ENCODE measurements at places on chromosomes 2 and 18.

DNA sequence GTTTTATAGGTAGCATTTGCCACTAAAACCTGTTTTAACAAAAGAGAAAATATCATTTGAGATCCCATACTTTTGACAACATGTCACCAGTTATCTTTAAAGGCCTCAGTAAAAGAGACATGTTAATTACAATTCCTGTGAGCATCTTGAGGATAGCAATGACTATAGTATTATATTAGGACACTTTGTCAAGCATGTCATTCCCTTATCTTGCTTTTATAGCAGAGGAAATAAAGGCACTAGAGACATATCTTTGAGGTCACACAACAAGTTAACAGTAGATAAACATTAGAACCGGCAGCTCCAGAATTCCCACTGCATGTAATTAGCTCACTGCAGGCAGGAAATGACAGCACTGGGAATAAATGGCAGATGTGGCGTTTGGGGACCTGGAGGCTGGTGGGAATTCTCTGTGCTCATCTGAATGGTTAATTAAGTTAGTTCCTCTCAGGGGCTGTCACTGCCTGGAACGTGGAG is 25.9 kb downstream of the LYPD6B start:
- no peak for DNase-seq

DNA sequence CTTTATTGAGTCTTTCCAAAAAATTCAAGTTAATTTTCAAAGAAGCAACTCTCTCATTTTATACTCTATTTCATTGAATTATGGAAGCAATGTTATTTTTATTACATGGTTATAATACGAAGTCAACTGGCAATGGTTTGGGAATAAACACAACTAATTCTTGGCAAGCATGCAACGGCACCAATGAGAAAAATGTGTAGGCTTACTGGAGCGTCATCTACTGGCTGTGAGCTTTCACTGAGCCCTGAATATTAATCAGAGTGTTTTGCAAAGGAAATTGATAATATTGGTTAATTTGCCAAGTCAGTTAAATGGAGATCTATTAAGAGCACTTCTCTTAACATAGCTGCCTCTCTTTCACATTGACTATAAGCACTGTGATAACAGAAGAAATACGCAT is 163.9 kb downstream of the IKZF2 start:
- no peak for DNase-seq

DNA sequence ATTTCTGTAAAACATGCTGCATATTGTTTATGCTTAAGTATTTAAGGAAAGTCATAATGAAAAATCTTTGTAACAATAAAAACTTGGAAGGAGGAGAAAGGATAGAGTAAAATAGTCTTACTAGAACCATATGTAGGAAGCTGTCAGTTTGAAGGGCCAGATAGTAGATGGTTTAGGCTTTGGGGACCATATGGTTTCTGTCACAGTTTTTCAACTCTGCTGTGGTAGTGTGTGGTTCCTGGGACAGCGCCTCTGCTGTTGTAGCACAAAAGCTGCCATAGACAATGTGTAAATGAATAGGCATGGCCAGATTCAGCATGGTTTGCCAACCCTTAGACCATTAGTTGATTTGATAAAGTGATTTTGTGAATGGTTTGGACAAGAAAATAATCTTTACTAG is 75.5 kb downstream of the SLC39A10 start:
- no peak for DNase-seq

DNA sequence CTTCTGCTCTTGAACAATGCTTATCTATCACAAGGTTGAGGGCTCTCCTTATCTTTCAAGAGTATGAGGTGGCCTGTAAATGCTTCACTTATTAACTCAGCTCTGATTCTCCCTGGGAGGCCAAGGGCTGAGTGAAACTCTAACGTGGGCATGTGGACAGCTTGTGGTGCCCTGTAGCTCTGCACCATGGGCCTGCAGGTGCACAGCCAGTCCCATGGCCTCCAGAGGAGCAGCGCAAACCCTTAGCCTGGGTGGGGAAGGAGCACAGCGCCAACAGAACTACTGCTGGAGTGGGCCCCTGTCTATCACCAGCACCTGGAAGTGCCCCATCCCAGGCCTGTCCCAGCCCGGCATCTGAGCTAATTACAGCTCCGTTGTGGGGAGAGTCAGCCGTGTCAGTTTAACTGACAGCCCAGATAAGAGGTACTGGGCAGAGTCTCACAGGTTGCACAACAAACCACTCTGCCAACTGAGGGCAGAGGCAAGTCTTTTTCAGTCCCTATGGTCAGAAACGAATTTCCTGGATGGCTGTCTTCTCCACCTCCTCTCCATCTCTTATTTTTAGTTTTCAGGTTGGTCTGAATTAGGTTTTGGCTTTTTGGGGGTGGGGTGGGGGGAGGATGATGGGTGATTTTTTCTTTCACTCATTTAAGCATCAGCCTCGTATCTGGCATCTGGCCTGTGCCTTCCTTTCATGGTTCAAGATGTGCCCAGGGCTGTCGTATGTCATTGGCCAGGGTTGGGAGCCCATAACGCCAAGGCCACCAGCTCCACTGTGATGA is 219.5 kb downstream of the BCL2 start:
- DNase-seq, result no peak

DNA sequence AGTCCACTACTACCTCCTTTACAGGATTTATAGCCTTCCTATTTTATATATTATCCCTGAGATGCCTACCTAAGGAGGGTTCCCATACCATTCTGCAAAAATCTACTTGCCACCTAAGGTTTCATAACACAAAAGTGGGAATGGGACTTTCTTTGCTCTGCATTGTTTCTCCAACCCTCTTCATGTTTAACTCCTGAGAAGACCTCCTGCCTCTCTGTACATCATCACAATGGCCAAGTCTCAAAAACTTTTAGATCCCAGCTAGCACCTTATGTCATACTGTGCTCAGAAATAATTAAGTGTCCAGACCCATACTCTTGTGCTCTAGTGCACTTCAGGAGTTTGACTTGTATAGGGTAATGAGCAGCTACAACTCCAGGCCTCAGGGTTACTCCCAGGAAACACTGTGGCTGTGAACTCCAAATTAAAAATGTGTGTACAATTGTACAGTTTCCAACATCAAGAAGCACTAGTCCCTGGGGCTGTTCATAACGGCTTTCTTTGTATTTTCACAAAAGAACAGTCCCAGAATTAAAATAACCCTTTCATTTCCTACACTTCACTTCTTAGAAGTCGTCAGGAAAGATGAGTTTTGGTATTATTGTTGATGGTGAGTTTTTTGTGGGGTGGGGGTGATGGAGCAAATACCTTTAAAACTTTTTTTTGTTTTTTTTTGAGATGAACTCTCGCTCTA is 39.4 kb downstream of the METAP1D start:
- no peak for DNase-seq

DNA sequence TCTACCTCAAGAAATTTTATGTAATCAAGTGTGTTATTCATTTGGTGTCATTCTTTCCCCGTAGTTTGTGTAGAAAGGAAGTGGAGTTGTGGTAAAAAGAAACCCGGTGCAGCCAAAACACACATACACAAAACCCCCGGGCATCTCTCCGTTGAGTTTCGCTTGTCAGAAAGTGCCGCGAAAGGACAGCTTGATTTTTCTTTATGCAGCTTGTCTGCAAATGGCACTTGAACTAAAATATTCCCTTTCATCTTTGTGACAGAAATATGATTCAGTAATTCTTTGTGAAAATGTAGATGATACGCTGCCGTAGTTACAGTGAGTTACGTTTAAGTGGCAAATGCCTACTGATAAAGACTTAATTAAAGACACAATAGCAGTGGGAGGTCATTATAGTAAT is 268.8 kb upstream of the SPRED2 start:
- DNase-seq, result no peak

DNA sequence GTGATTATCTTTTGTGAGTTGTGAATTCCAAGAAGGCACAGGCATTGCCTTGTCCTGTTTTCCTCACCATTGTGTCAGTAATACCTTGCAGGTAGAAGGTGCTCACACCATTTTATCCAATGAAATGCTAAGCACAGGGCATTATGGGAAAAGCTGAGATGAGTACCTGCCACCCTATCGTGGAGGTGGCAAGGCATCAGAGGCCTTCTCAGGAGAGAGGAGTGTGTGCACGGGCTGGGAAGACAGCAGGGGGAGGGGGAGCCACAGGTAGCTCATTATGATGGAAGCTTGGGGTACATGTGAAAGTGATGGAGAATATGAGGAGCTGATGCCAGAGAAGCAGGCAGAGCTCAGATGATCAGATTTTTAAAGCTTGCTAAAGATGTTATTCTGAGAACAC is 69.5 kb downstream of the ASAP2 start:
- no peak for DNase-seq

DNA sequence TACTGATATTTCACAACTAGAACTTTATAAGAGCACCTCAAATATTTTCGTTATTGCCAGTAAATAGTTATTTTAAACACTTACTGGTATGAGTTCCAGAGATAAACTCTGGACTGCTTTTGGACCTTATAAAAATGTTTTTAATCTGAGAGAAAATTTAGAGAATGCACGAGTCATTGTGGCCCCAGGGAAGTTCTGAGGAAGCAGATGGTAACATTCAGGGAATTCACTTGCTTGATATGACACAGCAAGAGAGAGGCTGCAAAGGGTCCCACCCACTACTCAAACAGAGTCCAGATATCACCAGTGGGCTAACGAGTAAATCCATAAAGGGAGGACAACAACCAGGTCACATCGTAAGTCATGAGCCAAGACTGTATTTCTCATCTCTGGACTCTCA is 526.8 kb downstream of the TDRD15 start:
- DNase-seq, result no peak

DNA sequence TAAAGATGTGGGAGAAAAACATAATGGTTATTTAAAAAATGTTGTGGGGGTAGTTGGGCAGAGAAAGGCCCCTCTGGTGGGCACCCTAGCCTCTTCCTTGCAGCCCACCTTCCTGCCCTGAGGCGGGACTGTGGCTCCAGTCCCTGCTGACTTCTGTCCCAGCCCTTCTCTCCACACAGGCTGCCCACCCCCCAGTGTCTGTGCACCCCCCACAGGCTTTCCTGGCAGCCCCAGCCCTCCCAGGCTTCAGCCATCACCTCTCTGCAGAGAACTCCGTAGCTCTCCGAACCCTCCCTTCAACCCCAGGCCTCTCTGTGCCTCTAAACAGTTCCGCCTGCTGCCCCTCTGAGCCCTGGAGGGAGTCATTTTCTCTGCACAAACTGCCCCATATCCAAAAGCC is 75.4 kb downstream of the DYSF start:
- DNase-seq, result no peak

DNA sequence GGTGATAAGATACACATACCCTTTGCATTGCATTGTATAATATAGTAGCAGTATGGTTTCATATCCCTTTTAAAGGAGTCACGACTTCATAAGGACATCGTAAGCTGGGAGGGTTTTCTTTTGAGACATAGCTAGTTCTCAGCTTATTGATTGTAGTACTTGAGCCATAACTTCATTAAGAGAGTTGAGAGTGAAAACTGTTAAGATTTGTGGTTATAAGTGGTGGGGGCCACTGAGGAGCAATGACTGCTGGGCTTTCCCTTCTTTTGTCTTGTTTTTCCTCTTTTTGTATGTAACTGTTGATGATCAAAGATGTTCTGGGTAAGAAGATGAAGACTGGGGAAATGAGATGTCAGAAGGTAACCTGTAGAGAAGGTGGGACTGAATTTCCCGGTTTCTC is 11.0 kb downstream of the EIF5B start:
- no peak for DNase-seq

DNA sequence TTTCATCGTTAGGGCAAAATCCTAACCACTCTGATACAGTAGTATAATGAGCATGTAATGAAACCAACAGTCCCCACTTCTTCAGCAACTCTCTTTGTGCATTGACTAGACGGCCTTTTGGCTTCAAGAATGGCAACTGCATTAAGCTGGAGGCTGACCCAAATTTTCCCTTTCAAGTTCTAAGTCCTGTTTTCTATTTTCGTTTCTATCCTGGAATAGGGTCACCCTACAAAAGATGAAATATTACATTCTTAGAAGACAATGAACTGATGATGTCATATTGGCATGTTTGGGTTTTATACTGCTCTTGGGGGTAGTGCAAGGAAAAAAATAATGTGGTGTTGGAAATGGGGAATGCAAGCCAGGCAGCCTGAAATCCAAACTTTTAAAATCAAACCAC is 254.4 kb downstream of the ETAA1 start:
- DNase-seq, result no peak

DNA sequence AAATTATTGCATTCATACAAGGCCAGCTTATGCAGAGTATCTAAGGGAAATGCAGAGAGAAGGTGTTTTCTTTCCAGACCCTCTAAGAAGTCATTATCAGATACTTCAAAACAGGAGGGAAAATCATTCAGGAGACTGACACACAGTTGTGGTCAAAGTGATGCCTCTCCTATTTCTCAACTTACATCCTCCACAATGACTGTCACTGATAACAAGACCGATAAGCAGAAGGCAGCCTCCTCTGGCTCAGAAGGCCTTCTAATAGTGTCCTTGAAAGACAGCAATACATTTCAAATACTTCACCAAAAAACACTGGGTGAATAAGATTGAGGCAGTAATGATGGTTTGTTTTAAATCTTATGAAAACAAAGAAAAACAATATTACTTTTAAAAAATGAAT is 199.7 kb downstream of the PIEZO2 start:
- DNase-seq, result no peak

GRCh38 chr2:6081955-6082624 is 389.9 kb downstream of the SOX11 start:
- DNase-seq, result no peak

DNA sequence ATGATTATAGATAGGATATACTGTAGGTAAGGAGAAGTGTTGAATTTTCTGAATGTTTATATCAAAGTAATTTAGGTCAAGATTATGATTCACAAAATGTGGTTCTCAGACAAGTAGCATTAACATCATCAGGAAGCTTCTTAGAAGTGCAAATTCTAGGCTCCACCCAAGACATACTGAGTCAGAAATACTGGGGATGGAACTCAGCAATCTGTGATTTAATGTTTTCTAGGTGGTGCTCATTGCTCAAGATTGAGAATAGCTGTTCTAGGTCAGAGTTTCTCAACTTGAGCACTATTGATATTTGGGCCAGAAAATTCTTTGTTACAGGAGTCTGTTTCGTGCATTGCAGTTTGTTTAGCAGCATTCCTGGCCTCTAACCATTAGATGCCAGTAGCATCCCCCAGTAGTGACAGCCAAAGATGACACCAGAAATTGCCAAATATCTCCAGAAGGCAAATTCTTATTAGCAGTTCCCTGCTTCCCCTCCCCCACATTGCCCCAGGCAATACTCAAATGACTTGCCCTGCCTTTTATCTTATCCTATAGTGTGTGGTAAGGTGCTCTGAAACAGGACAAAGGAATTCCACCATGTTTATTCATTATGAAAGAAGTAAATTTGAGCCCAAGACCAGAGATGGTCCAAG is 1001.2 kb downstream of the DPP10 start:
- no peak for DNase-seq

DNA sequence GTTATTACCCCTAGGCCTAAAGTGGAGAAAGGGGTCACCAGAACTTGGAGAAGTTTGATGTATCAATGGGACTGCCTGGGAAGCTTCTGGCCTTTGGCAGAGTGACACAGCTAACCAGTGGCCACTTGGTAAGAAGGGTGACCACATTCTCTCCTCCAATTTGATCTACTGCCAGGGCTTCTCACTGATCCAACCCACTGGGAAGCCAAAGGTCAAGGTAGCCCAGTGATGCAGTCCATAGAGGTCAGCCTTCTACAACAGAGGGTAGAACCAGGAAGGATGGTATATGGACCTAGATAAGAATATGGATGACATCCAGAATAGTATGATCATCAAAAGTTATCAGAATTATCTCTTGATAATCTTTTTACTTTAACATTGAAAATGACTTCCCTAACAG is 493.6 kb downstream of the NYAP2 start:
- no peak for DNase-seq
